ENCODE measurements at places on chromosomes 6 and 20. TPM values are rescaled to one million over a fixed set of nuclear protein-coding genes. Genes with fewer than 3 reads are reported as not detected.

CTCFL gene
- polyA plus RNA-seq: not detected

WFDC12 gene
- polyA plus RNA-seq: not detected

PAX1 gene
- not detected for polyA plus RNA-seq

FOXF2 gene
- polyA plus RNA-seq: 16.3 TPM

SYNDIG1 gene
- not detected for polyA plus RNA-seq

HLA-DRA gene
- polyA plus RNA-seq: not detected

OR2B6 gene
- not detected for polyA plus RNA-seq

RSPH4A gene
- 0.19 TPM for polyA plus RNA-seq

VGLL2 gene
- polyA plus RNA-seq: not detected

ZNF311 gene
- 0.27 TPM for polyA plus RNA-seq

OVOL2 gene
- not detected for polyA plus RNA-seq

DYNLT2 gene
- polyA plus RNA-seq: 0.44 TPM

NKX2-2 gene
- polyA plus RNA-seq: not detected

XKR7 gene
- not detected for polyA plus RNA-seq

CPNE5 gene
- 0.10 TPM for polyA plus RNA-seq

TPX2 gene
- 27.6 TPM for polyA plus RNA-seq

FOXA2 gene
- polyA plus RNA-seq: not detected

CEP162 gene
- polyA plus RNA-seq: 1.2 TPM

ANKRD66 gene
- polyA plus RNA-seq: not detected

SLC35D3 gene
- polyA plus RNA-seq: not detected

PLN gene
- not detected for polyA plus RNA-seq

HTR1B gene
- 0.24 TPM for polyA plus RNA-seq

CCN2 gene
- polyA plus RNA-seq: 1,345 TPM

DEFB132 gene
- not detected for polyA plus RNA-seq

RSPO3 gene
- polyA plus RNA-seq: not detected

TMEM74B gene
- polyA plus RNA-seq: 0.03 TPM

MEP1A gene
- polyA plus RNA-seq: not detected

ANKEF1 gene
- 0.31 TPM for polyA plus RNA-seq

SNX14 gene
- polyA plus RNA-seq: 38.4 TPM

PCK1 gene
- not detected for polyA plus RNA-seq

RUNX2 gene
- polyA plus RNA-seq: 4.7 TPM

OR2J3 gene
- not detected for polyA plus RNA-seq

TFAP2D gene
- not detected for polyA plus RNA-seq

SPDEF gene
- 0.04 TPM for polyA plus RNA-seq

Data from IMR-90 (cell line).